ENCODE measurements at places on chromosomes 11 and 22.

DNA sequence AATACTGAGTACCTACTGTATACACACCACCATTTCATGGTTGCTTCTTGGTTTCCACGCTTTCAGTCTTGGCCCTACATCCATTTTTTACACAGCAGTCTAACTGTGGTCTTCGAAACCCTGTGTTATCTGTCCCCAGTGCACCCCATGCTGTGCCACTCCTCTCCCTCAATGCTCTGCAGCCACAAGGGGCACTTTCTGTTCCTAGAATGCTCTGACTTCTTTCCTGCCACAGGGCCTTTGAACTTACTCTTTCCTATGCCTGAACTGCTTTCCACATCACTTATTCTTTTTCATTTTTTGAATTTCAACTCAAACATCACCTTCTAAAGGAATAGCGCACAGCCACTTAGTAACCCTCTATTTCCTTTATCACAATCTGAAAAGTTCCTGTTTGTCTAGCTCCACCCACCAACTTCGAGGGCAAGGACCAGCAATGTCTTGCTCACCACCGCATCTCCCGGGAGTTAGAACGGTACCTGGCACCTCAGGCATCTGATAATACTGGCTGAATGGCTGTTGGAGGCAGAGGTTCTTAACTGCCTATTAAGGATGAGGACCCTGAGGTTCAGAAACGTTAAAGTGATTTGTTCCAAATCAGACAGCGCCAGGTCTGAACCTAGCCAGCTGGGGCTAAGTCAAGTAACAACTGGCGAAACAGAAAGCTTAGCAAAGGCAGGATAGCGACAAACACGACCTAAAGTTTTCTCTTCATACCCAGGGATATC, 568 bp downstream of the ALG8 start:
- DNase-seq, result peak; percentile 12

DNA sequence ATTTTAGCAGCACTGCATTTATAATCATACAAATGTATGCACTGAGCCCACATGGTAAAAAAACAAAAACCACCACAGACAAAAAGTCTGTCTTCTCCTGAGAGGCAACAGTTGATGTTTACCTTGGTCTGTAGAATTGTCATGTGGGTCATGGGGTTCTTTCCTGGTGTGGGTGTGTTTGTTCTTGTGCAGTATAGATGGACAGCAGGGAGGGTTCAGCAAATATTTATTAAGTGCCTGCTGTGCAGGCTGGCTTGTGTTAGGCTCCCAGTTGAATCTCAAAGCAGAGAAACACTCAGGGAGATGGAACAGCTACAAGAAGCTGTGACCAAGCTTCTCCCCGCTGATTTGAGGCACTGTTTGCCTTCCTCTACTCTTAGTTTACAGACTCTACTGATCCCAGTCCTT, 82.2 kb downstream of the PISD start:
- no peak for DNase-seq

DNA sequence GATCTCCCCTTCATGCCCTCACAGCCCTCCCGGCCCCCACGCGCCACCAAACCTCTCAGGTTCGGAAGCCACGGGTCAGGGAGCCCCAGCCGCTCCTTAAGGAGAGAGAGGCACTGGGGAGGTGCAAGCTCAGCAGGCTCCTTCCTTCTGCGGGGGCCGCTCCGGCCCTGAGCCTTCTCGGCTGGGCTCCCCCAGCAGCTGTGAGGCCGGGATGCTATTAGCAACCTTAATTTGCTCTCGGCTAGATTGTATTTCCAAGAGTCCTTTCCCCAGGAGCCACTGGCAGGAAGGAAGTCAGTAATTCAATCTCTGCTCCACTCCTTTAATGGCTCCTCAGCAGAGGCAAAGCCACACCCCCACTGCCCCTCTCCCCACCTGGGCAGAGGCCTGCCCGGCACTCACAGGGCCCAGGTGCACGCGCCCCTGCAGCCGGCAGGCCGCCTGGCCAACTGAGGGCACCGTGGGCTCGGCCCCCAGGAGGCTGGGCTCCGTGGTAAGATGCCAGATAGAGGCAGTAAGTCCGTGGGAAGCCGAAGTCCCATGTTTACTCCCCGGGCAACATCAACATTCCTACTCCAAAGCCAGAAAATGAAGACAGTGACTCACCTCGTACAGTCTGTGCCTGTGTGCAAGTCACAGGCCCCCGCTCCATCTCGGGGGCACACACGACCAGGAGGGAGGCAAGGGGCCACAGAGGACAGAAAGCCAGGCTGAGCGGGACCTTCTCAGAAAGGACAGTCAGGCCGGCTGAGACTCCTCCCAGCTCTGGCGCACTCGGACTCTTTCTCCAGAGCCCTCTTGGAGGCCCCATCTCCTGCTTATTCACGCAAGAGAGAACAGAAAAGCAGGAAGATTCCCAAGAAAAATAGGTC, 5.2 kb downstream of the IGSF9B start:
- DNase-seq, result no peak

DNA sequence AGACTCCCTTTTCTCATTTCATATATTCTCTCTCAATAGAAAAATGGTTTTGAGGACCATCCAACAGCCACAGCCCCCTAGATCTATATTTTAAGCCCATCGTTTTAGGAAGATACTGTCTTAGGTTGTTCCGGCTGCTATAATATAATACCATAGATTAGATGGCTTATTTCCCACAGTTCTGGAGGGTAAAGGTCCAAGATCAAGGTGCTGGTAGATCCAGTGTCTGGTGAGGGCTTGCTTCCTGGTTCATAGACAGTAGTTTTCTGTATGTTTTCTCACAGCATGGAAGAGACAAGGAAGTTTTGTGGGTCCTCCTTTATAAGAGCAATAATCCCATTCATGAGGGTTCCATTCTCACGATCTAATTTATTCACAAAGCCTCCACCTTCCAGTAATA, 215.1 kb downstream of the AASDHPPT start:
- DNase-seq, result no peak

- DNase-seq, result no peak
Observed at GRCh38 chr11:28535677-28536076, 427.5 kb downstream of the METTL15 start.

GRCh38 chr11:76207642-76208401, 1.5 kb upstream of the WNT11 start:
- DNase-seq, result peak; percentile 65

GRCh38 chr11:131880316-131880715, 509.9 kb downstream of the NTM start:
- no peak for DNase-seq
